ENCODE measurements at places on chromosomes 1 and 21.

DNA sequence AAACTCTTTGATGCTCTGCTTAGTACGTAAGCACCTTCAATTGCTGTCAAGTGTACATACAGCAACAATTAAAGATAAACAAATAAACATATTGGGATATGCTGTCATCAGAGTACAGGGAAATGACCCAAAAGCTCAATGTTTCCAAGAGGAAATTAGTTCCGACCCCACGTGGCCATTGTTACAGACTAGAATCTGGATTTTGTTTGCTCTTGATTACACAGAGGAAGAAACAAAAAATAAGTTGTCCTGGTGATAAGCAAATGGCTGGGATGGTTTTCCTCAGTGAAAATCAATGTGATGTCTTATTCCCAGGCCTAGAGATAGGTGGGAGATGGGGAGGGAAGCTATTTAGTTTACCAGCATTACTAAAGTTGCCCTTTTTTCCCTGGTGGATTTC, 113.0 kb upstream of the UBE2U start:
- no peak for DNase-seq

DNA sequence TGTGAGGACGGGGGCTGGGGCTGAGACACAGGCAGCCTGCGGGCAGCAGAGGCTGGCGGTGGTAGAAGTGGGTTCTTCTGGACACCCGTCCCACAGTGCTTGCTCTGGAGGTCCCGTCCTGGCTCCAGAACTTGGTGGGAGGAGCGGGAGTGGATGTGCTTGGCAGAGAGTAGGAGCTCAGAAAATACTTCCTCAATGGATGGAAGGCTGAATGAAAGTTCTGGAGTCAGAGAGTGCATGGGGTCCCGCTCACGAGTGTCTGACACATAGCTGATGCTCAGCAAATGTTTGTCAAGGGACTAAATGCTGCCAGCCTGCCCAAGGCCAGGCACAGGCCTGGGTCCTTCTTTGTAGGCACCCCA, 13.4 kb upstream of the NES start:
- no peak for DNase-seq

- no peak for DNase-seq
These were observed 232.3 kb downstream of the HMCN1 start for GRCh38 chr1:185966471-185966870.

GRCh38 chr1:996851-997712, 2.8 kb downstream of the HES4 start:
- DNase-seq = no peak

GRCh38 chr1:223037845-223038244, 105.2 kb downstream of the TLR5 start:
- DNase-seq = no peak

GRCh38 chr1:230858236-230858820, 10.0 kb downstream of the C1orf198 start:
- no peak for DNase-seq

- no peak for DNase-seq
These were observed 67.0 kb downstream of the XCL2 start for GRCh38 chr1:168476588-168477385.

DNA sequence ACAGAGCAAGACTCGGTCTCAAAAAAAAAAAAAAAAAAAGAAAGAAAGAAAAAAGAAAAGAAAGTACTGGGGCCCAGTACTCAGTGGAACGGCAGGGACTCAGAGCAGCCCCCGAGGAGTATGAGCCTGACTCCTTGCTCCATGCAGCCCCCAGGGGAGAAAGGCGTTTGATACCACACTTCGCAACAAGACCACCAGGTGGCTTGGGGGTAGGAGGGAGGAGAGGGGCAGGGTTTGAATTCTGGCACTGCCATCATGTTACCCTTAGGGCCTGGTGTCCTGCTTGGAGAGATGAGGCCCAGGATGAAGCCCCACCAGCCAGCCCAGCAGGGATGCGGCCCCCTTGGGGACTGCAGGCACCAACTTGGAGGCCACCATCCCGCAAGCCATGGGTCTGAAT, 321.3 kb upstream of the VAMP3 start:
- no peak for DNase-seq

- DNase-seq = no peak
These were observed 29.0 kb upstream of the SCAF4 start for GRCh38 chr21:31760931-31761330.

GRCh38 chr1:116243333-116244054, 129.6 kb upstream of the ATP1A1 start:
- no peak for DNase-seq

DNA sequence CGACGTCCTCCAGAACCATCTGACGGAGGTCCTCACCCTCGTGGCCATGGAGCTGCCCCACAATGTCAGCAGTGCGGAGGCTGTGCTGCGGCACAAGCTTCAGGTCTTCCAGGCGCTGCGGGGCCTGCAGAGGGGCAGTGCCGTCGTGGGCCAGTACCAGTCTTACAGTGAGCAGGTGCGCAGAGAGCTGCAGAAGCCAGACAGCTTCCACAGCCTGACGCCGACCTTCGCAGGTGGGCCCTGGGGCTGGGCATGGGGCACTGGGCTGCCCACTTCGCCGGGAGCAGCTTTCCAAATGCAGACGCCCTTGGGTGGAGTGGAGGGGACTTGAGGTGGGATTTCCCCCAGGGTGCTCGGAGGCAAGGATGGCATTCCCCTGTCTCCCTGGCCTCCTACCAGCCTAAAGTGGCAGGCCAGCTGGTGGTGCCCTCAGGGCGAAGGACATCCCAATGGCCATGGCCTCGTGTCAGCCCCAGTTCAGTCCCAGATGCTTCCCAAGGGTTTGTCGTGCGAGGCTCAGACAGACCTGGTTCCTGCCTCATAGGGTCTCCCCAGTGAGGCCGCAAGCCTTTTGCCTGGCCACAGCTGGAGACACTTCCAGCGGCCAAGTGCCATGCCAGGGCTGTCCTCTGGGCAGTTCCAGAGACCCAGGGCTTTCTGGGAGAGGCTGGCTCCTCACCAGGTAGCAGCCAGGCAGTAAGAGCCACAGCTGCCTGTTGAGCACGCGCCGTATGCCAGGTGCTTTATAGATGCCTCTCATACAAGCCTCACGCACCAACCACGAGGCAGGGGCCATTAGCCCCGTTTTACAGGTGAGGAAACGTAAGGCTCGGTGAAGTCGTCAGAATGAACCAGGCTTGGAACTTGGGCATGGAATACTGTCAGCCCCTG, 27.8 kb downstream of the H6PD start:
- DNase-seq = no peak

- no peak for DNase-seq
These were observed 125.0 kb upstream of the TMPRSS2 start for GRCh38 chr21:41632748-41633475.

GRCh38 chr1:246214708-246215509, 292.2 kb downstream of the SMYD3 start:
- DNase-seq = peak; percentile 86

- no peak for DNase-seq
These were observed 83.4 kb downstream of the LYST start for GRCh38 chr1:235783148-235783776.

- DNase-seq = no peak
These were observed 56.8 kb upstream of the LYST start for GRCh38 chr1:235923466-235924021.

GRCh38 chr1:55204997-55205396, 10.2 kb downstream of the USP24 start:
- DNase-seq = no peak

DNA sequence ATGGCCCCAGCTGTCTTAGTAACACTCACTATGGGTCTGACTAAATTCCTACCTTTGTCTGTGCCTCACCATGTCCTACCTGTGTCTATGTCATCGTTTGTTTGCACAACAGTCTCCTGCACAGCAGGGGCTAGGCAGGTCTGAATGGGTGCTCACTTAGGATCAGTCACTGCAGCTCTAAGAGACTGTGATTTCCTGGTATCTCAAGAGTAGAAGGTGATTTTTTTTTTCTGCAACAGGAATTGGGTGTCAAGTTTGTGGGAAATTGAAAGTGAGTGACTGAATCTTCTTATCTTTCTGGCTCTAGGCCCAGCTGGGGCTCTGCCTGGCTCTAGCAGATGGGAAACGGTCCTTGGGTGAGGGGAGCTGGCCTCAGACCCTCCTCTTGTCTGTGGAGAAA, 46.4 kb upstream of the TRABD2B start:
- no peak for DNase-seq

DNA sequence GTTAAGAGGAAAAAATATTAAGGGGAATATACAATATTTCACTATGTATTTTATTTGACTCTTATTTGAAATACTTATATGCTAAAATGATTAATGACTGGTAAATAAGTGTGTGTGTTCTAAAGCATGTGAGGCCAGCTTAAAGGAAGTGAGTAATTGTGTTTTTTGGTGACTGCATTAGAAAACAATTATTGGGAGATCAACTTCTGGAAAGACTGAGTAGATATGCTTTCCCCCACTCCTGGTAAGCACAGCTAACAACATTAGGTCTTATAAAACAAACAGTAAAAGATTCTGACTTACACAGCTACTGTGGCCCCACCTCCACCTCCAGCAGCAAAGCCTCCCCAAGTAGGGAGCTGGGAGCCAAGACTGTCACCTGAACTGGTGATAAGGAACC, 403.0 kb downstream of the SRGAP2C start:
- DNase-seq = no peak

GRCh38 chr1:93672069-93672468, 9.6 kb downstream of the BCAR3 start:
- no peak for DNase-seq

- no peak for DNase-seq
These were observed 4.6 kb upstream of the KCNA2 start for GRCh38 chr1:110610696-110611286.

- DNase-seq = no peak
These were observed 29.5 kb downstream of the DMAP1 start for GRCh38 chr1:44242746-44243145.

GRCh38 chr21:30206551-30207251, 9.2 kb downstream of the CLDN8 start:
- DNase-seq = no peak

- DNase-seq = no peak
These were observed 330.3 kb downstream of the ZNF326 start for GRCh38 chr1:90325168-90325567.

GRCh38 chr1:32234792-32235191, 12.2 kb upstream of the FAM167B start:
- DNase-seq = no peak

DNA sequence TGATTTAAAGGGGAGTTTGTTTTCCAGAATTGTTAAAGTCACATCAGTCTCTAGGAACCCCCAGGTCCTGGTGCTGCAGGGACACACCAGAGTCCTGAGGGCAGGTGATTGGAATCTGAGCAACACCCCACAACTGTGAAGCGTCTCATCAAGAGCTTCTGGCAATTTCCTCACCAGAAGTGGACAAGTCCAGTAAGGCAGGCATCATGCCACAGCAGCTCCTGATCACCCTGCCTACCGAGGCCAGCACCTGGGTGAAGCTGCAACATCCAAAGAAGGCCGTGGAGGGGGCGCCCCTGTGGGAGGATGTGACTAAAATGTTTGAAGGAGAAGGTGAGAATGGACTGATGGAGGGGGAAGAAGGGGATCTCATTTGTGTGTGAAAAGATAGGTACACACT, 2.1 kb downstream of the ZFP69 start:
- no peak for DNase-seq

GRCh38 chr1:2867861-2868260, 66.4 kb upstream of the TTC34 start:
- DNase-seq = no peak

GRCh38 chr1:9867408-9868243, 42.4 kb downstream of the CTNNBIP1 start:
- no peak for DNase-seq

GRCh38 chr1:2646837-2647236, 14.0 kb upstream of the MMEL1 start:
- DNase-seq = no peak

- no peak for DNase-seq
These were observed 164.9 kb downstream of the ST6GALNAC3 start for GRCh38 chr1:76239470-76239918.

- peak; percentile 54 for DNase-seq
These were observed 69.2 kb downstream of the MORN1 start for GRCh38 chr1:2322065-2322571.

- no peak for DNase-seq
These were observed 574.6 kb downstream of the LMO4 start for GRCh38 chr1:87903242-87903641.

GRCh38 chr1:239505094-239505493, 118.7 kb downstream of the CHRM3 start:
- DNase-seq = no peak

DNA sequence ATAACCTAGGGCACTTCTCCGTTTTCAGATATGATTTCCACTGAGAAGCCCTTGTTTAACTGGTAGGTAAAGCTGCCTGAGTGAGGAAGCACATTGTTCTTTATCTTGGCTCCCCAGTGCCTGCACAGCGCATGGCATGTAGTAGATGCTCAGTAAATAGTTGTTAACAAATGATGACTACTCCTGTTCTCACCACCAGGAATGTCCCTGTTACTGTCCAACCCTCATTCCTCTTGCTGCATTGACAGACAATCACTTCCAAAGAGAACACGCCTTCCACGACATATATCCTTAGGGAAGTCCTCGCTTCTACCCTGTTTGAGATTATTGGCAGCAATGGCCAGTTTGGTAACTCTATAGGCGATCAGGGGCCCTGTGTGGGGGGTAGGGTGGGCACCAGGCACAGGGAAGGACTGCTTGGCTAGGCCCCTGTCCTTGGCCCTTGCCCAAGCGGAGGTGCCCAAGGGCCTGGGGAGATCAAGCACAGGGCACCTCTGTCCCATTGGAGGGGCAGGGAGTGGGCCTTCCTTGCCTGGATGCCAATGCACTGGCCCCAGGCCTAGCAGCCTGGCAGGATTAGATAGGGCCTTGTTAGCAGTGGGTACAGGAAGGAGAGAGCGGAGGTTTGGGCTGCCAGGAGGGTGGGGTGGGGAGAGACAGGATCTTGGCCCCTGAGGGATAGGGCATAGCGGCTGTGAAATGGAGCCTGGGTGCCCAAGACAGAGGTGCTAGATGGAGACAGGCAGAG, 10.2 kb downstream of the NES start:
- DNase-seq = no peak

DNA sequence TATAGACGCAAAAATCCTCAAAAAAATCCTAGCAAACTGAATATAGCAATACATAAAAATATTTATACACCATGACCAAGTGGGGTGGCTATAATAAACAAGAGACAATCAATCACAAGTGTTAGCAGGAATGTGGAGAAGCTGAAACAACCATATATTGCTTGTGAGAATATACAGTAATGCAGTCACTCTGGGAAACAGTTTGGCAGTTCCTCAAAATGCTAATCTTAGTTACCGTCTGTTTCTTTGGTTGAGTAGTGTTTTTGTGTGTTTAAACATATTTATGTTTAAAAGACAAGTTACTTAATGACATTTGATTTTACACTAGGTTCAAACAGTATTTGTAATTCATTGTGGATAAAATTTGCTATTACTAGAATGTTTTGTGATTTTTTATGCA, 792.0 kb downstream of the LTN1 start:
- no peak for DNase-seq
